Thoracic aorta (tissue), 2 donors: ENCODE measurements at places on chromosomes 2 and 18. TPM values are rescaled to one million over a fixed set of nuclear protein-coding genes. Genes with fewer than 3 reads are reported as not detected.

KRTCAP3 gene
- not detected for total RNA-seq

DNA sequence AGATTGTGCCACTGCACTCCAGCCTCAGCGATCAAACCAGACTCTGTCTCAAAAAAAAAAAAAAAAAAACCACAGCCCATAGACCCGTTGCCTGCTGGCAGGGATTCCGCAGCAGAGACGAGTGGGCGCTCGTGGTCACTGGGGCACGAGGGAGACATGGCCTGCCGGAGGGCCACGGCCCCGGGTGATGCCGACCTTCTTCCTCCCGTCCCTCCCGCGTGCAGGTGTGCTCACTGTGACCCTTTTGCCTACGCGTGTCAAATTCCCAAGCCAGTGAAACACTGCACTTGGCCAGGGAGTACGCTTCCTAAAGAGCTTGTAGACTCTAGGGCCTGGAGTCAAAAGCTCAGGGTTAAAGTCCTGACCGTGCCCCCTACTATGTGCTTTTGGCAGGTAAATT lies 397.6 kb upstream of the MYT1L start:
- no peak overlapping the region for H3K27ac ChIP-seq
- DNase-seq: no peak
- no peaks in the 10 kb centered on the region for H3K4me1 ChIP-seq
- no peaks in the 10 kb centered on the region for H3K27me3 ChIP-seq
- H3K4me3 ChIP-seq: no peak overlapping the region

GRCh38 chr2:23918837-23919489 lies 8.0 kb downstream of the ATAD2B start:
- H3K27me3 ChIP-seq: no peaks in the 10 kb centered on the region
- no peak overlapping the region for H3K27ac ChIP-seq

DNA sequence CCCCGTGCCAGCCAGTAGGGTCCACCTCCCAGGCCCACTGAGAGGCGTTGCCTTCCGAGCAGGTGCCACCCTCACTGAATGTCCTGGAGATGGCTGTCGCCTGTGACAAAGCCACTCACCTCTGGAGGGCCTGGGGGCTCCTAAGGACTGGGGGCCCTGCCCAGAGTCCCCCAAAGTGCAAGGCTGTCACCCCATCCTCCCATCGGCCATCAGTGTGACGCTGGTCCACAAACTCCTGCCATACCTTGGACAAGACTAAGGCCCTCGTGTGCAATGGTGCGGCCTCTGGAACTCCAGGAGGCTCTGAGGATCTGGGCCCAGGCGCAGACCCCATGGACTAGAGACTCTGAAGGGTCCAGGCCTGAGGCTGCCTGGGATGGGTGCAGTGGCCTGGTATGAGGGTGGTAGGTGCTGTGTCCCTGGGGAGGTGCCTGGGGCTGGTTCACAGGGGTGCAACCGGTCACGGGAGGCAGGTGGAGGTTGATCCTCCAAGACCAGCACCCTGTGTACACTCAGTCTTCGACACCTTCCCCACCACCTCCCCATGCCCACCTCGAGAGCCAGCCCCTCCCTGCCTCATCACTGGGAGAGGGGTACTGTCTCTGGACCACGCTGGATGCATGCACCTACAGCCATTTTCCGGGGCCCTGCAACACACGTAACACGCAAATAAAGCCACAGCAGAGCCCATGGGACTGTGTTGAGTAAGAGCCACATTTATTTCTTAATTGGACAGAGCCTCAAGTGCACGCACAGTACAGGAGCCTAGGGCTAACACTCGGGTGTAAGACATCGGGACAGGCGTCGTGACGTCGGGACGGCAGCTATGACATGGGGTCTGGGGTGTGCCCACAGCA lies 21.6 kb downstream of the AQP12A start:
- H3K27ac ChIP-seq: no peak overlapping the region
- DNase-seq: no peak
- H3K36me3 ChIP-seq: no peaks in the 10 kb centered on the region
- no peaks in the 10 kb centered on the region for H3K4me1 ChIP-seq
- H3K4me3 ChIP-seq: no peak overlapping the region

- H3K36me3 ChIP-seq: no peaks in the 10 kb centered on the region
- H3K4me1 ChIP-seq: peaks cover 24% of the 10 kb centered on the region
- no peak for DNase-seq
- H3K27ac ChIP-seq: no peak overlapping the region
- H3K4me3 ChIP-seq: no peak overlapping the region
Observed at GRCh38 chr2:224986477-224986876, 55.8 kb downstream of the DOCK10 start.

DNA sequence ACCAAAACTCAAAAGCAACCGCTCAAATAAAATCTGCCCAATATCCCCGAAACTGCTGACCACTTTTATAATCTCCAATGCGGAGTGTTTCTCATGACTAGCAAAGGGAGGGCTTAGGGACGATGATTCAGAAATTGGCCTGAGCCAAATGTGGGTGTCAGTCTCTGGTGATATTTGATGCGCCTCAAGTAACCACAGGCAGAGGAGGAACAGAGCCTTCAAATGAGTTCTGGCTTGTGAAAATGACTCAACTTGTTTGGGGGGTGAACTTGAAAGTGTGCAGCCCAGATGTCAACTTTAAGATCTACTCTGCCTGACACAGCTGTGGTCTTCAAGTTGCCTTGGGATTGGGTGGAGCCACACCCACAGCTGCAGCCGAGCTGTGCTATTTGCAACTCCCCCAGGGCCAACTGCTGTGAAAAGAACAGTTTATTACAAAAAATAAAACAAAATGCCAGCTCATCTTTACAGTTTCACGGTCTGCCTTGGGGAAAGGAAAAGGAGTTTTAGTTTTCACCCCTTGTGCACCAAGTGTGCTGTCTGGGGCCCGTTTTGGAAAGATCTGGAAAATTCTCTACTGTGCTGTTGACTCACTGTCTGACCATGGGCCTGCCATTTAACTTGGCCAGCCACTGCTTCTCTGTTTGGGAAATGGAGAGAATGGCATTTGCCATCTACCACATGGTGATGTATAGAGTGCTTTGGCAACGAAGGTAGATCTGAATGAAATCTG lies 222.1 kb downstream of the MTX2 start:
- no peak overlapping the region for H3K27ac ChIP-seq
- no peaks in the 10 kb centered on the region for H3K36me3 ChIP-seq
- no peaks in the 10 kb centered on the region for H3K27me3 ChIP-seq
- no peak overlapping the region for H3K4me3 ChIP-seq
- DNase-seq: no peak
- peaks cover 9% of the 10 kb centered on the region for H3K4me1 ChIP-seq

KCNS3 gene
- total RNA-seq: 30.3 TPM

GRCh38 chr18:12769644-12770440 lies 67.0 kb downstream of the PSMG2 start:
- no peak overlapping the region for H3K27ac ChIP-seq
- no peaks in the 10 kb centered on the region for H3K4me1 ChIP-seq
- no peak overlapping the region for H3K4me3 ChIP-seq
- DNase-seq: no peak

ANO7 gene
- 1.2 TPM for total RNA-seq

FIGN gene
- 21.2 TPM for total RNA-seq

DNA sequence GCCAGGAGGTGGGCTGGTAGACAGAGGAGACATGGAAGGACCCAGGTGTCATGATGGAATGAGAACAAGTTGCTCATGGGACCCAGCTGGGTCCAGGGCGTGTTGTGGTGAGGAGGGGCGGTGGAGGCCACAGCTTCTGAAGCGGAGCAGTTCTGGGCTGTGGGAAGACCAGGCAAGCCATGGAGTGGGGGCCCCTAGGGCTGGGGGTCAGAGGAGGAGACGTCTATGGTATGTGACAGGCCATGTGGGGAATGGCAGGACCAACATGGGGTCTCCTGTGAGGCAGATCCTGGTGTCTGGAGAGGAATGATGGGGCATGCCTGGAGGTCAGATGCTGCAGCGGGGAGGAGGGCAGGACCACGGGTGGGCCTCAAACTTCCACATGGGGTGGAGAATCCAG lies 16.9 kb downstream of the MYO7B start:
- H3K4me1 ChIP-seq: no peaks in the 10 kb centered on the region
- H3K27me3 ChIP-seq: no peaks in the 10 kb centered on the region
- no peak overlapping the region for H3K4me3 ChIP-seq
- DNase-seq: no peak

DNA sequence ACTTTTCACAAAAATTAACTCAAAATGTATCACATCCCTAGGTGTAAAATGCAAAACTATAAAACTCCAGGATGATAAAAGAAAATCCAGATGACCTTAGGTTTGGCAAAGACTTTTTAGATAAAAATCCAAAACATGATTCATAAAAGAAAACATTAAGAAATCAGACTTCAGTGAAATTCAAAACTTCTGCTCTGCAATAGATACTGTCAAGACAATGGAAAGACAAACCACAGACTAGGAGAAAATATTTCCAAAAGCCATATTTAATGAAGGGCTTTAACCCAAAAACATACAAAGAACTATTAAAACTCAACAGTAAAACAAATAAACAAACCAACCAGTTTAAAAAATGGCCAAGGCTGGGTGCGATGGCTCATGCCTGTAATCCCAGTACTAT lies 173.6 kb upstream of the SPOPL start:
- H3K27me3 ChIP-seq: no peaks in the 10 kb centered on the region
- H3K36me3 ChIP-seq: no peaks in the 10 kb centered on the region
- DNase-seq: no peak
- H3K4me3 ChIP-seq: no peak overlapping the region
- no peaks in the 10 kb centered on the region for H3K4me1 ChIP-seq

DNA sequence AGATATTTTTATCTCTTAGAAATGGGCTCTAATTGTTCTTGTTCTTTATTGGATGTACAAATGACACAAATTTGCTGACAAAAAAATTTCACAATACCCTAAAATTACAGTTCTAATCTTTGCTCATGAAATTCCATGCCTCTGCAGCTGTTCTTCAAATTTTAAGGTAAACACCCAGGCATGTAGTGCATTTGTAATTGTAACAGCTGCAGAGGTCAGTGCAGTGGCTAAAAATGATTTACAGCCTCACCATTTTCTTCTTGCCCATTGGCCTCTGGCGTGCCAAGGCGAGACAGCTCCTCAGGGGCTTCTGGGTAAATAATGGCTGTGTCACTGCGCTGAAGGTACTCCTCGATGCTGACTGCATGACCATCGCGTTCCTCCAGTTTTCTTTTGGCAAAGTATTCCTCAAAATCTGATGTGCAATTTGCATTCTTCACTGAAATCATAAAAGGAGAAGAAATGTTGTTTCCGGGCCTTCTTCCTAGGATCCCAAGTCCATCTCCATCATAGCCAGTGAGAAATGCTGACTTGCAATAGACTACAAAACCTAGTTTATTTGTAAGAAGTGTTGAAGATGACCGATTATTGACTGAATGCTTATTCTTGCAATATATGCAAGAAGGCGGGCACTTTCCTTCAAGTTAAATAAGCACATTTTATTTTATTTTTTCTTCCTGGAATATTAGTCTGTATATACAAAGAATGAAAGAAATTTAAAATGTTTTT lies 115.2 kb downstream of the ZEB2 start:
- H3K36me3 ChIP-seq: peaks cover 11% of the 10 kb centered on the region
- H3K4me1 ChIP-seq: no peaks in the 10 kb centered on the region
- H3K27me3 ChIP-seq: no peaks in the 10 kb centered on the region
- no peak for DNase-seq
- H3K27ac ChIP-seq: no peak overlapping the region

DNA sequence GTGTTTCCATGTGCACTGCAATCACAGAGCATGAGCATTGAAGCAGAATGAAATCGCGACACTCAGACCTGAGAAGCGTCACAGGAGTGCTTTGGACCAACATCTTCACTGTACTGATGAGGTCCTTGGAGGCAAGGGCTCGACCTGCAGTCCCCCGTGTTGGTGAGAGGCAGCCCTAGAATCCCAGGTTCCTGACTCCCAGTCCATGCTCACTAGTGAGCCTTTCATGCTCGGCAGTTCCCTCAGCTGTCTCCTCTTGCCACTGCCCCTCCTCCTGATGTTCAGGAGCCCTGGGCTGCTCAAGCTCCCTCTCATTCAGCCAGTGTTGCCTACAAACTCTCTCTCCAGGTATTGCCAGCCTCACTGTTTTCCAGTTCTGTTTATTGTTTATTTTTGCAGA lies 291.4 kb downstream of the DYSF start:
- H3K36me3 ChIP-seq: no peaks in the 10 kb centered on the region
- no peak overlapping the region for H3K4me3 ChIP-seq
- no peak for DNase-seq
- H3K27ac ChIP-seq: no peak overlapping the region

DNA sequence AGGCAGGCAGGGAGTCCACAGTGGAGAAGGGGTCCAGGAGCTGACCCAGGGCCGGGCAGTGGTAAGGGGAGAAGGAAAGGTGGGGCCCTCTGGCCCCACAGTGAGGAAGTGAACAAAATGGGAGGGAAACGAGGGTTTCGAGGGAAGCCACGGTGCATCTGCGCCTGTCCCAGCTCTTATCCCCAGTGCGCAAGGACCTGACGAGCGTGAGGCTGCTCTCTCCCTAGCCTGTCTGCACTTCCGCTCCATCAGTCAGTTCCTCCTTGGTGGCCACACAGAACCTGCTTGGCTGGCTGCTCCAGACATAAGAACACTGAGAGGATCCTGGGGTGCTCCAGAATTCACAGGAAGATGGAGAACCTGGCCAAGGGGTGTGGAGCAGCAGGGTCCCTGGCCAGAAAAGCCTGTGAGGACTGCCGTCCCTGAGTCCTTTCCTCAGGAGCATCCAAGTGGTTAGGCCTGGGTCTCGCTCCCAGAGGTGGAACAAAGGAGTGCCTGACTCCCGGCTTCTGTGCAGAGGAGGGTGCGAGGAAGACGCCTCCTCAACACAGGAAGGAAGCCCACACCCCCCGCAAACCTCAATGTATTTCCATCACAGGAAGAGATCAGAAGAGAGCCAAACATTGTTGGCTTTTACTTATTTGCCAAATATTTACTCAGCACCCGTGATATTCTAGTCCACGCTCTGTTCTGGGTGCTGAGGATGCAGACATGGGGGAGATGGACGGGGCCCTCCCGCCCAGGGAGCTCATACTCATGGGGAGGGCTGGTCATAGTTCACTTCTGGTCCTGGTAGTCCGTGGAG lies 43.7 kb upstream of the SEMA4C start:
- no peak for DNase-seq
- no peaks in the 10 kb centered on the region for H3K36me3 ChIP-seq

GRCh38 chr2:108193251-108193650 lies 46.5 kb upstream of the SULT1C3 start:
- no peaks in the 10 kb centered on the region for H3K36me3 ChIP-seq
- H3K27me3 ChIP-seq: no peaks in the 10 kb centered on the region
- no peak overlapping the region for H3K27ac ChIP-seq
- H3K4me3 ChIP-seq: no peak overlapping the region
- H3K4me1 ChIP-seq: no peaks in the 10 kb centered on the region

- no peaks in the 10 kb centered on the region for H3K36me3 ChIP-seq
- no peak overlapping the region for H3K27ac ChIP-seq
- H3K4me1 ChIP-seq: peaks cover 38% of the 10 kb centered on the region
- peak overlapping the region; percentile 71 for H3K4me3 ChIP-seq
Observed at GRCh38 chr2:27261926-27262298, 935 bp downstream of the SLC30A3 start.
